ENCODE measurements at places on chromosomes 4 and X.

DNA sequence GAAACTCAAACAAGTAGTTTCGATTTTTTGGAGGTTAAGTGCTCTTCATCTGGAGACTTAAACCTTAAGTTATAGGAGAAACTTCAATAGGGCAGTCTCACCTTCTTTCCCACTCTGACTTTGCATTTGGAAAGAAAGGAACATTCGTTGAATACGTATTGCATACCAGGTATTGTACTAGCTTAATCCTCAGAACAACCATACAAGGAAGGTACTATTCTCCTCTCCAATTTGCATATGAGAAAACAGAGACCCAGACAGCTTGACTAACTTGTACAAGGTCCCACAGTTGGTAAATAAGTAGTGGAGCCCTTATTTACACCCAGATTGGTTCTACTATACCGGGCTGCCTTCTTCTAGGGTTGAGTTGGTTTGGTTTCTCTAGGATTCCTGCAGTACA, 32.6 kb downstream of the AMOT start:
- DNase-seq, result no peak

DNA sequence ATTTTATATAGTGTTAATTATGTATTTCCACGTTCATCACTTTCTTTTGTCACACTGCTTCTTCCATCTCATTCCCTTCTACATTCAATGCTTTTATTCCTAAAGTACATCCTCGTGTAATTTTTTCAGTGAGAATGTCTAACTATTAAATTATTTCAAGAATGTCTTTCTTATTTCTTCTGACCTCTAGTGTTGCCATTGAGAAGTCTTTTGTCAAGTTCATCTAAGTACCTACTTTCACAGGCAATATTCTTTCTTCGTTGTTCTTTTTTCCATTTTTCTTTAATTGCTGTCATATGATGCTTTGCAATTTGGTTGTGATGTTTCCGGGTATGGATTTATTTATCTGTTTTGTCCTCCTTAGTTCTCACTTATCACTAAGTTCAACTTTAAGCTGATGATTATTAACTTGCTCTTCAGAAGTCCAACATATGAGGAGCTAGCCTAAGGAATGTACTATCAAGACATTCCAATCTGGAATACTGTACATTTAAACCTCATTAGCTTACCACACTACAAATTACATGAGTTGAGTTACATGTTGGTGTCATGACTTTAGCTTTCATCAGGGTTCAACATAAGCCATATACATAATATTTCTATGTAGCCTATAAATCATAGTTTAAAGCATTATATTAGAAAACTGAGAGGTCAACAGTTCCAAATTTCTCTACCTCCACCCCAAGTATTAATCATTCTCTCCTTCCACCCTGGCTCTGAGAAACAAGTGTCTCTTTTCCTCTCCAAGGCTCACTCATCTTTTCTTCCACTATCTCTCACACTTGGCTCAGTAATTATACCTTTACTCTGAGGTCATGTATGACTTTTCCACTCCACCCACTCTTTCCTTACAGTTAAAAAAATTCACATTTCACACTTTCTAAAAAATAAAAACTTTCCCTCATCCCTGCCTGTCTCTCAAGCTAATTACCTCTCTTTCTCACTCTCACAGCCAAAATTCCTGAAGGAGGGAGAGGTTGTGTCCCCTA, 81.5 kb downstream of the COX18 start:
- no peak for DNase-seq

DNA sequence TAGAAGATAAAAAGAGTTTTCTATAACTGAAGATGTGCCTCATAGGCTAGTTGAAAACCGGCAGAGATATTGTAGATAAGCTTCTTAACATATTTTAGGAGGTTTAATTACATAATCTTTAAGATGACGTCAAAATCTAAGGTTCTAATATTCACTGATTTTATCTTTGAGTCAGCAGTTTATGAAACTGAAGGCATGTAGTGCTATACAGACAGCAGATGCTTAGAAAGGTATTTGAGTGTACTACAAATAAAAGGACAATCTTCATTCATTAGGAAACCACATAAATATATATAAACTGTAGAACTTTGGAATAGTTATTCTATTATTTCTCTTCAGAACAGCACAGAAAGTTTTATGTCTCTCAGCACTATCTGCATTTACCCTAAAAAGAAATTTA, 504.8 kb downstream of the IL15 start:
- DNase-seq, result no peak

- DNase-seq, result no peak
Observed at GRCh38 chrX:39384996-39385395, 583.7 kb downstream of the MID1IP1 start.

DNA sequence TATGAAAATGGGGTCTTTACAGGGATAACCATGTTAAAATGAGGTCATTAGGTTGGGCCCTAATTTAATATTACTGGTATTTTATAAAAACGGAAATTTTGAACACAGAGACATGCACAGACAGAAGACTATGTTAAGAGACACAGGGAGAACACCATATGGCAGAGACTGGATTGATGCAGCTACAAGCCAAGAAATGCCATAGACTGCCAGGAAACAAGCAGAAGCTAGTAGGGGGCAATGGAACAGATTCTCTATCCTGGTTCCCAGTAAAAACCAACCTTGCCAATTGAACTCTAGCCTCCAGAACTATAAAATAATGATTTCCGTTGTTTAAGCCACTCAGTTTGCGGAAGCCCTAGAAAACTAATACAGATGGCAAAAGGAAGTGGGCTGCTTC, 6.6 kb upstream of the GUF1 start:
- DNase-seq, result no peak

DNA sequence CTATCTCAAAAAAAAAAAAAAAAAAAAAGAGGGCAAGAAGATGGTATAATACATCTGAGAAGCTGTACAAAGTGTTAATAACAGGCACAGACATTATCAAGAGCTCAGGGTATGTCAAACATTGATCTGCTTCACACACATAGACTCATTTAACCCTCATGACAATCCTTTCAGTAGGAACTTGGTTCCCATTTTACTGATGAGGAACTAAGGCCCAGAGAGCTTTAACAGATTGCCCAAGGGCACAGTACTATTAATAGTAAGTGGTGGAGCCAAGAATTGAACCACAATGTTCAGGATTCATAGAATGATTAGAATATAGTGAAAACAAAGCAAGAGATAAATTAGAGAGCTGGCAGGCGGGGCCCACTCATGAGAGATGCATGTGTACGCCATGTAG, 154.4 kb downstream of the EFHC2 start:
- no peak for DNase-seq

GRCh38 chrX:39491548-39492297, 606.0 kb downstream of the BCOR start:
- peak; percentile 76 for DNase-seq

GRCh38 chrX:37871626-37872302, 24.4 kb upstream of the DYNLT3 start:
- DNase-seq, result peak; percentile 5

DNA sequence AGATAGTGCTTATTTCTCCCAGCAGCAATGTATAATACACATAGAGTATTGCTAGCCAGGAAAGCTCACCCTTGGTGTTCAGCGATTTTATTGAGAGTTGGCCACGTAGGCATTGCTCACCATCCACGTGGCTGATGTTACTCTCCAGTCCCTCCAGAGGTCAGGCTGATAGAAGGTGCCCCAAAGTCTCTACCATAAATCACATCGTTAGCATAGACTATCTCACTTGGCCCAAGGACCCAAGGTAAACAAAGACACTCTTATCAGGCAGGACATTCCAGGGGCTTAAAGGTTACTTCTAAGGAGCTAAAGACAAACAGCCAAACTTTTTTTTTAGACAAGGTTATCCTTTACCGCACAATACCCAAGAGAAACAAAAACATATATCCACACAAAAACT, 30.3 kb upstream of the RGN start:
- DNase-seq, result no peak

DNA sequence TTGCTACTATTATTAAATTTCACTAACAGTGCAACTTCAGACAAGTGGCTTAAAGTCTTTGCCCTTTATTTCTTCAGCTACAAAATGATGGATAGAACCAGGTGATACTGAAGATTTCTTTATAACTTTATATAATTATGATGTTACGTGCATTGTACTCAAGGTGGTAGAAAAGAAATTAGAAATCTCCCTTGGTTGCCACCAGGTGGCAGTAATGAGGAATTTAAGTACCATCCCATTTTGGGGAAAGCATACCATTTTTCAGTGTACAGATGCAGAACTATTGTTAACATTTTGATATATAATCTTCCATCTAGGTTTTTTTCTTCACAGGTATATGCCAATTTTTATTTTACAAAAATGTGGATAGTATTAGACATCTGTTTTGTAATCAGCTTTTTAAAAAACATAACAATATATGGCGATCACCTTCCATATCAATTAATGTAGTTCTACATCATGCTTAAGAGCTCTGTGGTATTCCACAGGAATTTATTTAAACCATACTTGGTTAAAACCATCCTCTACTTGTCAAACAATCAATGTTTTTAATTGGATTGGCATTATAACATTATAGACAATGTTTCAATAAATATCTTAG, 37.7 kb upstream of the RAB33B start:
- peak; percentile 10 for DNase-seq

DNA sequence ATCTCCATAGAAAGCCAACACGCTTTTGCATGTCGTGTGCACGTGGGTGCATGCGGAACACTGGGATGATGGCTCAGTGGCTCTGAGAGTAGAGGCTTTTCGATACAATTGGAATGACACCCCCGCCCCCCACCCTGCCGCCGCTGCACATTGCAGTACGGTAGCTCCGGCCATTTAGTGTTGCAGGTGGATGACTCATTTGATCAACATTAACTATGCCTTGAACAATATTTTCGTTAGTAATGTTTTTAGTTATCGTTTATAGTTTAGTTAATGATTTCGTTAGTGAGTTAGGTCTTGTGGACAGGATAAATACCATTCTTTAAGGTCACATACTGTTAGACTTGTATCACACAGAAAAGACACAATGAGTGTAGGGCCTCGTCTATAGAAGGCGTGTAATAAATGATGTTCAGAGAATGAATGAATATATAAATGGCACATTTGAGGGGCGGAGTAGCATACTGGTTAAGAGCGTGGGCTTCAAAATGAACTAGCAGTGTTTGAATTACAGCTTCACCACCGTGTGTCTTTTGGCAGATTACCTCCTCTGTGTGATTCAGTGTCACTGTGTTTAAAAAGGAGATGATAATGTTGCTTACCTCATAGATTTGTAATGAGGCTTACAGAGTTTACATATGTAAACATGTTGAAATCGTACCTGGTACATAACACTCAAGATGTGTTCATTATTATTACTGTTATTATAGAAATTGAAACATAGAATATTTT, 67.2 kb upstream of the TENM3 start:
- no peak for DNase-seq

- no peak for DNase-seq
Observed at GRCh38 chr4:25489253-25489797, 112.3 kb downstream of the ANAPC4 start.

DNA sequence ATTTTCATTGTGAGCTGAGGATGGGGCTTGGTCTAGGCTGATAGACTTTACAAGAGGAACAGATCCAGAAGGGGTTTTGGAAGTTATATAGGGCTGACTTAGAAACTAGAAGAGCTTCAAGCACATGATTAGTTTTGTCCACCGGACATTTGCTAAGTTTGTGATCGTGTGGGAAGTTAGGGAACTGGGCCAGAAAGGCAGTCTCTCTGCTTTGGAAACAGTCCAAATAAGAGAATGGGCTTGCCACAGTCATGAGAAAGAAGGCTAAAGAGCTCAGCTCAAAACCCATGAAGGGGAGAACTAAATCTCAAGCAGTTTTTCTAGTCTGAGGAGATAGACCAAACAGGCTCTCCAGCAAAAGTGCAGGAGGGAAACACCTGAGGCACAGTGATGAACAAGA, 67.8 kb downstream of the ZNF674 start:
- no peak for DNase-seq

DNA sequence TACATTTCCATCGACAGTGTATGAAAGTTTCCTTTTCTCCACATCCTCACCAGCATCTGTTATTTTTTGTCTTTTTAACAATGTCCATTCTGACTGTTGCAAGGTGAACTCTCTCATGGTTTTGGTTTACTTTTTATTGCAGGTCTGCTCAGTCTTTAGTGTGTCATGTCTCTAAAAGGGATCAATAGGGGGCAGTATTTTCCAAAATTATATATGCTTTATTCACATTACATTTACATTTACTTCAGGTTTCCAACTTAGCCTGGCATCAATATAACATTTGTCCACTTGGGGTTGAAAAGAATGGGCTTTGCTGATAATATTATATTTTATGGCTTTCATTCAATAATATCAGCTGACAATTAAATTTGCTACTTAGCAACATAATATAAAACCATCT, 265.0 kb upstream of the SLITRK2 start:
- DNase-seq, result no peak

DNA sequence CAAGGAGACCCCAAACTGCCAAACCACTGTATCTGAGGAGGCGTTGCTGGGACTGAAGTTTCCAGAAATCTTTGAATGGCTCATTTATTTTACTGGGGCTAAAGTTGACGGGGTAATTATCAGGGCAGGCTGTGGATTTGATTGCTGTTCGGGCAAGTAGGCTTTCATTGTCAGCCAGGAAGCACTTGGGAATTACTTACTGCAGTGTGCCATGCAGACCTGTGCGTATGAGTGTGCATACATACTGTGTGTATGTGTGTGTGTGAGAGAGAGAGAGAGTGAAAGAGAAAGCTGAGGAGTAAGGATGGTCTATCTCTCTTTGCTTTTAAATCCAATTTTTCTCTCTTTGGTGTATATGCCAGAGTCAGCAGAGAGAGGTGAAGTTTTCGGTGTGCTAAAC, 122.7 kb downstream of the NPNT start:
- no peak for DNase-seq

DNA sequence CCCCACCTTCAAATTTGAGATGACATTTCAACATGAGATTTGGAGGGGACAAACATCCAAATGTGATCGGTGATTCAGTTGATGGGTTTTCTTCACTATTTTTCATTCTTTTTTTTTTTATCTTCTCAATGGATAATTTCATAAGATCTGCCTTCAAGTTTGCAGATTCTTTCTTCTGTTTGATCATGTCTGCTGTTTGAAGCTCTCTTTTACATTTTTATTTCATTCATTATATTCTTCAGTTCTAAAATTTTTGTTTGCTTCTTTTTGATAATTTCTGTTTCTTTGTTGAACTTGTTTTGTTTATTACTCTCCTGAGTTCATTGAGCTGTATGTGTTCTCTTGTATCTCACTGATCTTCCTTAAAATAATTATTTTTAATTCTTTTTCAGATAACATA, 14.8 kb downstream of the APOOL start:
- no peak for DNase-seq

DNA sequence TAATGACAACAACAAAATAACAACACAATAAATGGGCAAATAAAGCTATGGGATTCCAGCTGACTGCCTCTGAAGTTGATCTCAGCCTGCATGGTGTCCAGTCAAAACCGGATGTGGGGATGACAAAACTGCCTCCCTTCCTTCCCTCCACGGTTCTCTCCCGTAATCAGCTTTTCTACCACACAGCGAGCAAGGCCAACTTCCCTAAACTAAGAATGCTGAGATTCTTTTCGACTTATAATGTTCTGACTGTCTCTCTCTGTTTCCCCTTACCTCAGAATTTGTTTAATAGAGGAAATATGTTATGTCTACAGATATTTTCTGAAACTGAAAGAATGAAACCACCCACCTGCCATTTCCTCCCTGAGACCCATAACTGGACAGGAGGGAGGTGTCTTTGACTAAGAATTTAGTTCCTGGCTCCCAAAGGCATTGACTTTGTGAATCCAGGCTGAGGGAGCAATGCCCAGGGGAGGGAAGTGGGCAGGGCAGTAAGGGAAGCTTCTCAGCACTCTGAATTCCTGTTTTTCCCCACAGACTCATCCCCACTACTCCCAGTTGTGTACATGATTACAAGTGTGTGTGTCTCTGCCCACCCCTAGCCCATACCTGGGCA, 1.0 kb upstream of the TLR1 start:
- peak; percentile 70 for DNase-seq

GRCh38 chr4:7402526-7402925, 32.2 kb downstream of the PSAPL1 start:
- DNase-seq, result no peak

Measured in activated naive CD4-positive, alpha-beta T cell treated with anti-CD3 and anti-CD28 coated beads for 36 hours (primary cell).